ENCODE measurements at places on chromosomes 12 and 14. TPM values are rescaled to one million over a fixed set of nuclear protein-coding genes. Genes with fewer than 3 reads are reported as not detected.
A peak's percentile ranks its signal among the peaks of the same experiment; 100 is the strongest.

DNA sequence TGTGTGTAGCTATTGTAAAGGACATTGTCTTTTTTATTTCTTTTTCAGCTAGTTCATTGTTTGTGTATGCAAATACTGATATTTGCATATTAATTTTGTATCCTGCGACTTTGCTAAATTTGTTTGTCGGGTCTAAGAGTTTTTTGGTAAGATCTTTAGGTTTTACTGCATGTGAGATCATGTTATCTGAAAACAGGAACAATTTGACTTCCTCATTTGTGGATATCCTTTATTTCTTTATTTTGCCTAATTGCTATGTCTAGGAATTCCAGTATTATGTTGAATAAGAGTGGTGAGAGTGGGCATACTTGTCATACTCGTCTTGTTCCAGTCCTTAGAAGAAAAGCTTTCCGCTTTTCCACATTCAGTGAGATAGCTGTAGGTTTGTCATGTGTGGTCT lies 28.8 kb downstream of the SIX4 start:
- no peak for DNase-seq

- DNase-seq, result no peak
Observed at GRCh38 chr14:61621444-61621843, 73.9 kb upstream of the HIF1A start.

DNA sequence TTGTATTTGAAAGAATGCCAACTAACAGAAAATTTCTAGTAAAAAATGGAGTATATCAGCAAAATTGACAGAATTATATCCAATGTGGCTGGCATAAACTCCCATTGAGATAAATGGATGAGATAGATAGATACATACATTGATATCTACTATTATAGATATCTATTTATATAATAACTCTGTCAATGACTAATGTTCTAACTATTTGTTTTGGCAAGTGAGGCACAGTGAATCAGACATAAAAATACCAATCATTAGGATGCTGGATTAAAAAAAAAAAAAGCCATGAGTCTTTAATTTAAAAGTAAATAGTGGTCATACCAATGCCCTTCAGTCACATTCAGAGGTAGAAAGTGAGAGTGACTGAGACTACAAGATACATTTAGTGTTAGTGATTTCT lies 33.7 kb upstream of the GLIPR1 start:
- no peak for DNase-seq

DNA sequence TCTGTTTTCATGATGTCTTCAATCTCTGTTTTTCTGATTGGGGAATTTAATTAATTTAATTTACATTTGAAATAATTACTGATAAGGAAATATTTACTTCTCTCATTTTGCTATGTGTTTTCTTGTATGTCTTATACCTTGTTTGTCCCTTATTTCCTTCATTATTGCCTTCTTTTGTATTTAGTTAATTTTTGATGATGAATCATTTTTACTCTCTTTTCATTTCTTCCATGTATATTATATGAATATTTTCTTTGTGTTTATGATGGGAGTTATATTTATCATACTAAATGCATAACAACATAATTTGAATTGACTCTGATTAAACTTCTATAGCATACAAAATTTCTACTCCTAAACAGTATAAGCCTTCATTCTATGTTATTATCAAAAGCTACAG lies 309.6 kb downstream of the LRFN5 start:
- no peak for DNase-seq

- DNase-seq, result no peak
Observed at GRCh38 chr14:59583755-59584154, 7.1 kb upstream of the CCDC175 start.

GRCh38 chr12:90801776-90802175 lies 153.2 kb downstream of the CCER1 start:
- no peak for DNase-seq

- DNase-seq, result no peak
Observed at GRCh38 chr14:105282098-105282725, 18.6 kb downstream of the BRF1 start.

GRCh38 chr14:52856139-52856538 lies 64.7 kb upstream of the GNPNAT1 start:
- no peak for DNase-seq

- DNase-seq, result no peak
Observed at GRCh38 chr14:51304941-51305340, 64.9 kb downstream of the TMX1 start.

DNA sequence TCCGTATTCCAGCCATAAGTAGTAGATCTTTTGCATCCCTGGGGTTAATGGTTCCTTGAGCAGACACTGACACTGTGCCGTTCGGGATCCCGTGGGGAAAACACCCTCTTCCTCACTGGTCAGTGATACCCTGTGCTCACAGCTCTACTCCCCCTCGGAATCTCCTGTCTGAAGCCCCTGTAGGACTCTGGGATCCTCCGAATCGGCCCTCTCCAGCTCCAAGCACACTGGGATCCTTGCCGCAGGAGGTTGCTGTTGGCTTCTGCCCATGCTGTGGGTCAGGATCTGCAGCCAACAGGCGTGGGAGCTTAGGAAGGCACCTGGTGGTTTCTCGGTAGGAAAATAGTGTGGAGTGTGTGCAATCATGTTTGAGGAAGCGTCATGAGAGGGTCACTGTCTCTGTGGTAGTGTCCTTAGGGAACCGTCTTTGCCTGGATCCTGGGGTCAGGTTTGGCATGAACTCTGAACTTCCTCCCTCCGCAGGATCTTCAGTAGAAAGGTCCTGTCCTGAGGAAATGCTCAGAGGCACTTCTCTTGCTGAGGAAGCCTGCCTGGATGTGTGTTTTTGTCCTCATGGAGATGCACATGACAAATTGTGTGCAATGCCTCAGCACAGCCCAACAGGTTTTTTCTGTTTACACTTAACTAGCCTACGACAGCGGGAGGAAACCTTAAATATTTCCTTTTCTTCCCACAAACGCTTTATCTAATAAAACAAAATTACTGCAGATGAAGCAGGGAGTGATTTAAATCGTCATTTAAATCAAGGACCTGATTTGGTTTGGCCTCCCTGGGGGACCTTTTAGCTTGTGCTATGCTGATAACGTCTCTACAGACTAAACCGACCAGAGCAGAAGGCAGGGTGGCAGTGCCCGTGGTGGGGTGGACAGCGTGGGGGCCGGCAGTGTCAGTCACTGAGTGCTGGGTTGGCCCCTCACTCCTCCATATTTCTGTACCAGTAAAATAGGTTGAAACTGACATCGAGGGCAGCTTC lies 18.7 kb downstream of the FBXL14 start:
- DNase-seq, result no peak

- no peak for DNase-seq
Observed at GRCh38 chr14:98168211-98168985, 1103.6 kb downstream of the BCL11B start.

DNA sequence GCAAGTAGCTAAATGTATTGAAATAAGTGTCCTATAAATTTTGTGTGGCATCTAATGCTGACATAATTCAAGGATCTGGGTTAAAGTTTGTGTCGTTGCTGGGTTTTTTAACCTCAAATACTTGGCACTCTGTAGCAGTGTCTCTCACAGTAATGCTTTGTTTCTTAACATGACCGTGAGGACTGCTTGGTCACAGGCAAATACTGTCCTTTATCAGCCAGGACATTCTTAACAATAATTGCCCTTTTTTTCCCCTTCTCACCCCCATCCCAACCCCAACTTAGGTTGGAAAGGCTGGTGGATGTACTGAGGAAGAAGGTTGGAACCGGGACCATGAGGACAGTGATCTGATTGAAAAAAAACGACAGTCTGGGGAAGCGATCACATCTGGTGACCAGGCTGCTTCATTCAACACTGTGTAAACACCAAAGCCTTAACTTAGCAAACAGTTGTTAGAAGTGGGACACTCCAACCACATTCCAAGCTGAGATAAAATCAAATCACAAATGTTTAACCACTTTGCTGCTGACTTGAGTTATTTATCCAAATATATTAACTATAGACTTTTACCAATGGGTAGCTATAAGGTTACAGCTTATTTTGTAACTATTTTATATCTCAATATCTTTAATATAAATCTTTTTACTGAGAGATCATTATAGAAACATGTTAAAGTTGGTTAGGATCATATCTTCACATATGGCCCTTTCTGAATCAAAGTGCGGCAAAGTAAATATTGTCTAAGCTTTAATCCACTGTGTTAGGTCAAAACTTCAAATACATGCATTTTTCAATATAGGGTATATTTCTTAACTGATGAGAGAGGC lies 48.2 kb downstream of the FOXA1 start:
- DNase-seq, result no peak

- no peak for DNase-seq
Observed at GRCh38 chr12:13425766-13426165, 229.2 kb downstream of the EMP1 start.

- DNase-seq, result no peak
Observed at GRCh38 chr12:96514328-96514727, 25.0 kb downstream of the CFAP54 start.

- DNase-seq, result no peak
Observed at GRCh38 chr12:120490833-120491512, 4.9 kb upstream of the DYNLL1 start.

DNA sequence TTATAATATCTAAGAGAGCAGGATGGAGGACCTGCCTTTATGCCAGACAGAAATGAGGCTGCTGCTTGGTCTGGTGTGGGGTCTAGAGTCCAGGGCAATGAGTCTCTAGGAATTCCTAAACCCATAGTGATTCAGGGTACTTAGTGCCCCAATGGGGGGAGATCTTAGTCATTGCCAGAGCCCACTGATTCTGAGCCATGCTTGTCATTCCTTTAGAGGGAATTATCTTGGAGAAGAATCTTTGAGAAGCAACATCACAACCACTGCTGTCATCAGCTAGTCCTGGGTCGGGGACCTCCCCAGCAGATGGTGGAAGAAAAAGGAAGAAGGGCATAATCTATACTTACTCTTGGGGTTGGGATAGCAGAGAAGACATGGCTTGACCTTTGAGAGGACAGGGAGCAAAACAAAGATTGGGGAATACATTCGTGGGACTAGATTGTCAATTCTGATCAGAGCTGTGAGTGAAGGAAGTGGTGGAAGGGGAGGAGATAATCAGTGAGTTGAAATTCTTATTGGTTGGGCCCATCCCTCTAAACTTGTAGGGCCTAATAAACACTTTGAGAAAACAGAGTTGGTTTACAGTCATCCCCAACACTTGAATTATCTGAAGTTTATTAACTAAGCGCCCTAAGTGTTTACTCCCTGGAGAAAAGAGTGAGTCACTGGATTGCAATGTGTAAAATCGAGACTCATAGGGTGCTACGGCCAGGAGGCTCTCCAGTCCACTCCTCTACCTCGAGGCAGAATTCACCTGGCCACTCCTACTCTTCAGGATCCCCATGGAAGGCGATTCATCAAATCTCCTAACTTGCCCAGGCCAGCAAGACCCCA lies 3.0 kb upstream of the KRT3 start:
- no peak for DNase-seq

GRCh38 chr14:93888995-93889394 lies 38.1 kb upstream of the FAM181A start:
- DNase-seq, result no peak

DNA sequence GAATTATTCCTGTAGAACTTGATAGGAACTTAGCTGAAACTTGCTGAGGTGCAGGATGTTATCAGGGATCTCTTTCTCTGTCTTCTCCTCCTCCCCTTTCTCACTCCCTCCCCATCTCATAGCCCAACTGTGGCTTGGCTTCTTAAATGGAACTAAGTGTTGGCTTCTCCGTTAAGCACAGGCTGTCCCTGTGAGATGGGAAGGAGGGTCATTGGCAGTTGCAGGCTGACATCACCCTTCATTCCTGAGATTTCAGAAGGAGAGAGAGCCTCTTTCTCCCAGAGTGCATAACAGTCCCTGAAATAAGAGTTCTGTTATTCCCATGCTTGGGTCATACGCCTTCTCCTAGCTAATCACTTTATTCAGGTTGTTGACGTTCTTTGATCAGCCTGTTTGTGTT lies 162.0 kb downstream of the UNC79 start:
- no peak for DNase-seq

- peak; percentile 38 for DNase-seq
Observed at GRCh38 chr12:49367381-49368239, at the start of gene SPATS2. TSS of gene SPATS2 (plus strand) at chr12:49367462. CDS start at chr12:49461013, 93,551 bp downstream.

DNA sequence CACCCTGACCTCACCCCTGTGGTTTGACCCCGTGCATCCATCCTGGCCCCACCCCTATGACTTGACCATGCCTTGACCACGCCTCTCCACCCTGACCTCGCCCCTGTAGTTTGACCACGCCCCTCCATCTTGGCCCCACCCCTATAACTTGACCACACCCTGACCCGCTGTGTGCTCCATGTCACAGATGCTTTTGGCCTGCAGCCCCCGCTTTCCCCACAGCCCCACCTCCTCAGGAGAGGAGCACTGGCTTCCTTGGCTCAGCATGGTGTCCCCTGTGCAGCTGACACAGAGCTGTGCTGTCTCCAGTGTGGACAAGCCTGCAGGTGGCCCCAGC lies 269.9 kb upstream of the SFSWAP start:
- no peak for DNase-seq

DNA sequence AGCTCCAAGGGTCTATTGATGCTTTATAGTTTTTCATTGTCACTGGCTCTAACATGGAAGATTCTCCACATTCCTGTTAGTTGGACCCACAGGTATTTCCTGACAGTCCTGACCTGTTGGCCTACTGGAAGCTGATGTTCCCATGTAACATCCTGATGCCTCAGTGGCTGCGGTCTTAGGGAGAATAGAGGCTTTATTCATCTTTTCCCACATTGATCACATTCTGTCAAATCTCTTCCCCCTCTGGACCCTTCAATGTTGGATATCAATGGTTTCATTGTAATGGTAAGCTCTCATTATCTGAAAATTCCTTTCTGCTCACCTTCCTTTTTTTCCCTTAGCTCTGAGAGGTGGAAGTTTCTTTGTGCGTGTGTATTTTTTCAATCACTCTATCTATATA lies 280.9 kb upstream of the TBX3 start:
- no peak for DNase-seq

GRCh38 chr14:20969336-20969735 lies 14.0 kb downstream of the RNASE2 start:
- no peak for DNase-seq

- no peak for DNase-seq
Observed at GRCh38 chr12:93154753-93155480, 222.8 kb upstream of the NUDT4 start.

DNA sequence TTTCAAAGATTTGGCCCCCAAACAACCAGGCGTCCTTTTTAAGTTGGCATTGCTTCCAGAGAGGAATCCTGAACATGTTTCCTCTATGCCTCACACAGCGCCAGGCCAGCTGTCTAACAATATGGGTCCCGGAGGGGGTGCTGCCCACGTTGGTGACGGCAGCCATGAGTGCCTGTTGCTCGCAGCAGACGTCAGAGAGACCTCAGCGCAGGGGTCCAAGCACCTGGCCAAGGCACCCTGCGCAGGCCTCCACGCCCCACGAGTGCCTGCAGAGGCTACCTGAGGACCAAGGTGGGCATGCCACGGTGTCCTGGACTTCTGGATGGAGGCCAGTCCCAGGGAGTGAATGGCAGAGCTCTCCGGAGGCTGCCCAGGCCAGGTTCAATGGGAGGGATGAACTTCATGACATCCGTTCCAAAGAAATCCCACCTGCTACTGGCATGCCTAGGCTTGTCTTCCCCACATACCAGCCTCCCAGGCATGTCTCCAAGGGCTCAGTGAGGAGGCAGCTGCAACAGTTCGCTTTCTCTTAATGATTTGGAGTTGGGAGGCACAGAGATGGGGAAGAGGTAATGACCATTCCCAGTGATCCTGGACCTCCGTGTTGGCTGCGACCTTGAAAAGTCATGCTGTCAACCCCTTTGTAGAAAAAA lies 11.6 kb upstream of the FOXN3 start:
- no peak for DNase-seq

Gene ALKBH1
- 13.0 TPM for total RNA-seq

Gene YY1
- total RNA-seq, result 47.7 TPM

Gene CEBPE
- not detected for total RNA-seq

Gene MRPL51
- 27.3 TPM for total RNA-seq

Gene SERPINA4
- not detected for total RNA-seq

Gene NANOG
- total RNA-seq, result not detected

Gene MUCL1
- total RNA-seq, result not detected

Gene DENND5B
- 41.6 TPM for total RNA-seq

Gene INSM2
- total RNA-seq, result not detected

All from frontal cortex (tissue), 4 donors.